ENCODE measurements at places on chromosomes 2 and 18. TPM values are rescaled to one million over a fixed set of nuclear protein-coding genes. Genes with fewer than 3 reads are reported as not detected.

SPP2 gene
- not detected for total RNA-seq

GALNT3 gene
- total RNA-seq: 2.5 TPM

ADAM23 gene
- total RNA-seq: 0.19 TPM

LIMS2 gene
- total RNA-seq: 20.5 TPM

REG3A gene
- total RNA-seq: not detected

RNASEH1 gene
- total RNA-seq: 26.4 TPM

PCGF1 gene
- total RNA-seq: 17.8 TPM

LCT gene
- not detected for total RNA-seq

Data from subcutaneous adipose tissue (tissue), 4 donors.